Activated naive CD8-positive, alpha-beta T cell treated with anti-CD3 and anti-CD28 coated beads for 36 hours (primary cell): ENCODE measurements at places on chromosomes 12 and 14. TPM values are rescaled to one million over a fixed set of nuclear protein-coding genes. Genes with fewer than 3 reads are reported as not detected.
A peak's percentile ranks its signal among the peaks of the same experiment; 100 is the strongest.

- no peak overlapping the region for H3K27ac ChIP-seq
- peaks cover 4% of the 10 kb centered on the region for H3K27me3 ChIP-seq
- DNase-seq: no peak
- H3K4me1 ChIP-seq: no peaks in the 10 kb centered on the region
- H3K4me3 ChIP-seq: no peak overlapping the region
- H3K36me3 ChIP-seq: no peaks in the 10 kb centered on the region
Measured at GRCh38 chr14:38727731-38728130, 375.3 kb downstream of the SEC23A start.

GRCh38 chr14:31256534-31257243 is 49.1 kb upstream of the HECTD1 start:
- DNase-seq: no peak
- no peaks in the 10 kb centered on the region for H3K4me1 ChIP-seq
- H3K27me3 ChIP-seq: peaks cover 3% of the 10 kb centered on the region
- no peak overlapping the region for H3K4me3 ChIP-seq

GRCh38 chr12:106766393-106766826 is 8.1 kb upstream of the RIC8B start:
- H3K27me3 ChIP-seq: no peaks in the 10 kb centered on the region
- H3K4me3 ChIP-seq: peak overlapping the region; percentile 15
- peaks cover 24% of the 10 kb centered on the region for H3K4me1 ChIP-seq
- H3K36me3 ChIP-seq: no peaks in the 10 kb centered on the region
- no peak for DNase-seq

The PELI2 gene
- total RNA-seq: 2.5 TPM

The SMOC1 gene
- not detected for total RNA-seq

The PSMC1 gene
- 129 TPM for total RNA-seq

GRCh38 chr12:42961395-42961794 is 371.8 kb upstream of the PRICKLE1 start:
- H3K27ac ChIP-seq: no peak overlapping the region
- DNase-seq: no peak
- no peak overlapping the region for H3K4me3 ChIP-seq
- no peaks in the 10 kb centered on the region for H3K4me1 ChIP-seq
- H3K27me3 ChIP-seq: peaks cover 4% of the 10 kb centered on the region

DNA sequence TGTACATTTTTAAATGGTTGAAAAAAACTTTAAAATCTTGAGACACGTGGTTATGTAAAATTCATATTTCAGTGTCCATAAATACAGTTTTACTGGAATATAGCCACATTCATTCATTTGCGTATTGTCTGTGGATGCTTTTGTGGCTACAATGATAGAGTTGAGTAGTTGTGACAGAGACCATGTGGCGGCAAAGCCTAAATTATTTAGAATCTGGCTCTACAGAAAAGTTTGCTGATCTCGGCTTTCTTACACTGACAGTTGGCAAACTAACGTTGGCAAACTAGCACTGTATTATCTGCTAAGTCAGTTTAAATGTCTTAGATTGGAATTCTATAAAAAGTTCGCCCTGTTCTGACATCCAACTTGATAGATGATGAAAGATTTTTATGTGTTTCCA is 2.4 kb downstream of the UNC119B start:
- no peak overlapping the region for H3K4me3 ChIP-seq
- no peaks in the 10 kb centered on the region for H3K27me3 ChIP-seq
- H3K36me3 ChIP-seq: peaks cover 20% of the 10 kb centered on the region
- H3K27ac ChIP-seq: no peak overlapping the region
- DNase-seq: no peak

The CPNE8 gene
- 4.2 TPM for total RNA-seq

The GSC gene
- total RNA-seq: not detected

The B4GALNT3 gene
- 0.66 TPM for total RNA-seq
